ENCODE measurements at places on chromosomes 6 and 20.

DNA sequence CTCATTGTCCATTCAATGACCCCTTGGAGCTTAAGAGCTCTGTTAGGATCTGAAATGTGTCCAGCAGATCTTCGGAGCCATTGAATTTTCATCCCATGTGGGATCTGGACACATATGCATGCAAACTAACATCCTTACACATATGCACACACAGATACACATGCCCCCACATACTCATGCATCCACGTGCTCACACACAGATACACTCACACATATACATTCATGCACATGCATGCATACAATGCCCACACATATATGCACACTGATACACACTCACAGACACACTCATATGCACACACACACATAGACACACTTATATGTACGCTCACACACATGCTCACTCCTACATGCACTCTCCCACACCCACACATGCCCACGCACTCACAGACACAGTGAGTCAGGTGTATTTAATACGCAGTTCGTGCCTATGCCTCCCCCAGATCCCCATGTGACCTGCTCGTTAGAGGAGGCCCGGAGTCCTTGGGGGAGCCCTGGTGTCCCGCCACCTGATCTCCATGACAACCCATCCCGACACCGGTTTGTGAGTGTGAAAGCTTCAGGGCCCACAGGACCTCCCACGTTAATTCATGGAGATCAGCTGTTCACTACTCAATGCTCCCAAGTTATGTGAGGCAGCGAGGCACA lies 121.9 kb upstream of the SULF2 start:
- no peak for DNase-seq

DNA sequence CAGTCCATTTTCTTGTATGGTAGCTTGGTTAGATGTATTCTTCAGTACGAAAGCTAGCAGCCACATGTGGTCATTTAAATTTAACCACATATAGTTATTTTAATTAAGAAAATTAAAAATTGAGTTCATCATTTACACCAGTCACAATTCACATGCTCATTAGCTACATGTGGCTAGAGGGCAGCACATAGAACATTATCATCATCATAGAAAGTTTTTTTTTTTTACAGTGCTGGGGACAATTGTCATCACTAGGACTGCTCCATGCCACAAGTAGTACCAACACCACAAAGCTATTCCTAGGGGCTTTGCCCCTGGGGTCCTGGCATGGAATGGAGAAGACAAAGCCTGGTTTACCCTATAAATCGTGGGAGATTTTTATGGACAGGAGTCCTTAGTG lies 30.5 kb downstream of the PLCB4 start:
- DNase-seq: no peak

GRCh38 chr6:7189101-7189758 lies 81.5 kb downstream of the RREB1 start:
- no peak for DNase-seq

GRCh38 chr6:132797951-132798868 lies at the start of gene SLC18B1:
SLC18B1 (minus strand) TSS chr6:132798637; CDS start chr6:132798456, 181 bp downstream.
- no peak for DNase-seq

GRCh38 chr20:34571753-34572152 lies 13.2 kb downstream of the MAP1LC3A start:
- DNase-seq: no peak

GRCh38 chr6:33661106-33661838 lies 40.1 kb downstream of the ITPR3 start:
- no peak for DNase-seq

- no peak for DNase-seq
Observed at GRCh38 chr6:133131621-133132465, 109.3 kb upstream of the EYA4 start.

DNA sequence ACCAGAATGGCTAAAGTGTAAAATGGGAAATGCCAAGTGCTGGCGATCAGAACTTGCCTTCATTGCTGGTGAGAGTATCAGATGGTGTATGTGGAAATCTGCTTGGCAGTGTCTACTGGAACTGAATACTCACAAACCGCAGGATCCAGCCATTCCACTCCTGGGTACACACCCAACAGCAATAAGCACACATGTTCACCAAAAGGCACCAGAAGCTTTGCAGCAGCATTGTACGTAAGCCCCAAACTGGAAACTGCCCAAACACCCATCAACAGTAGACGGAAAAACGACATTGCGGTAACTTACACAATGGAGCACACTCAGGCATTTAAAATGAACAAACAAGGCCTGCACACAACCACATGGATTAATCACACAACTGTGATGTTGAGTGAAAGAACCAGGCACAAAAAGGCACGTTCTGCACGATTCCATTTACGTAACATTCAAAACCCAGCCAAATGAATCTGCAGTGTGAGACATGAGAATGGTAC lies 37.3 kb upstream of the BPIFA2 start:
- DNase-seq: no peak

- DNase-seq: no peak
Observed at GRCh38 chr6:73969971-73970970, 274.3 kb downstream of the CD109 start.

DNA sequence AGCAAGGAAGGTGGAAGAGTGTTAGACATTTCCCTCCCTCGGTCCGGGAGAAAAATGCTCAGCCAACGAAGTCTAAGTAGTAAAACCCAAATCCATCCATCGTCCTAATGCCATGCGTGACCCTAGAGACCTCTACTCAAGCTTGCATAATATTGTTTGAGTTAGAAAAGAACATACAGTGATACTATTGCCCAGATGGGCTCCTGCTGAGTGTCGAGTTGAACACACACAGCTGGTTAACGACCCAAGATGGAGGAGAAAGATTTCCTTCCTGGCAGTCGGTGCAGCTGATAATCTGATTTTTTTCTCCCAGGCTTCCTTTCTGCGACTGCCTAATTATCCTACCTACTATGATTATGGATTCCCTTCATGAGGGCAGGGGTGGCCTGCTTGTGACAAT lies 164.4 kb upstream of the KCNG1 start:
- DNase-seq: peak; percentile 5

DNA sequence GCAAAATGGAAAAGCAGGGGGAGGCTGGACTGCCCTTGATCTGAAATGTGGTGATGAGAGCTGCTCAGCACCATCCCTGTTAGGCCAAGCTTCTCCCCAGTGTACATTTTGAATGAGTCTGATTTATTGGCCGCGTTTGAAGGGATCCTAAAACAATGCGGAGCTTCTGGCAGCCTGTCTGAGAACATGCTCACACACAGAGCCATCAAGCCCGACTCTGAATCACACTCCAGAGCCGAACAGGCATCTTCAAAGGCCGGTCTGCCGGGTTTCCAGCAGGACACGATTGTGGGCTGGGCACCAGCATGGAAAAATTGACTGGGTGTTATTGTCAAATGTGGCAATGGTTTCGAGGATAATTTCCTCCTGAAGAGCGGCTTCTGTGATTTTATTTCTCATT lies 235.9 kb downstream of the TFAP2C start:
- no peak for DNase-seq

DNA sequence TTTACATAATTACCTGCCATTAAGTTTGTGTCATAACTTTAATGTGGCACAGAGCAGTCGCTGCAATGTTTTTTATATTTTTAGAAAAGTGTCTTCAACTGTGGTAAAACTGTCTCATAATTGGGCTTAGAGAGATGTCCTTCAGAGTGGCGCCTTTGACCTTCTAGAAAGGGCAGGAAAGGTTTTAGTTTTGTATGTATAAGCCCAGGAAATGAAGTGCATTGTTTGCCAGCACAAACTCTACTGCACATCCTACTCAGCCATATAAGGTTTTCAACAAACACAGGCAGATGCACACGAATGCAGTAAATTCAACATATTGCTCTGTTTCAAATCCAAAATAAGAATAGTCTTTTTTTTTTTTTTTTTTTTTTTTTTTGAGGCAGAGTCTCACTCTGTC lies 201.4 kb downstream of the ALDH8A1 start:
- DNase-seq: no peak

DNA sequence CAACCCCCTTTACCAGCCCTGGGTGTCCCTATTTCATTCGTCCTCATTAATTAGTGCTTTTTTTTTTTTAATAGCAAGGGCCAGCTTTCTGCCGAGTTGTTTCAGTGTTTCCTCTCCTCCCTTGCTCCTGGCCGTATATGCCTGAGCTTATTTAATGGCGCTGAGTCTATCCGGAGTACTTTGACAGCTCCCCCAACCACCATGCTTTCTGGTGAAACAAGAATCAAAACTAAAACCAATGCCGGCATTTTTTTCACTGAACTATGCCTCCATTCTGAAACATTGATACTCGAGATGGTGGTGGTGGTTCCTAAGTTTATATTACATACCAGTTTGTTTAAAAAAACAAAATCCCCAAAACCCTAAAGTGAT lies 1.2 kb downstream of the DCBLD1 start:
- DNase-seq: no peak

- no peak for DNase-seq
Observed at GRCh38 chr6:166515072-166515810, 71.2 kb downstream of the RAMACL start.

DNA sequence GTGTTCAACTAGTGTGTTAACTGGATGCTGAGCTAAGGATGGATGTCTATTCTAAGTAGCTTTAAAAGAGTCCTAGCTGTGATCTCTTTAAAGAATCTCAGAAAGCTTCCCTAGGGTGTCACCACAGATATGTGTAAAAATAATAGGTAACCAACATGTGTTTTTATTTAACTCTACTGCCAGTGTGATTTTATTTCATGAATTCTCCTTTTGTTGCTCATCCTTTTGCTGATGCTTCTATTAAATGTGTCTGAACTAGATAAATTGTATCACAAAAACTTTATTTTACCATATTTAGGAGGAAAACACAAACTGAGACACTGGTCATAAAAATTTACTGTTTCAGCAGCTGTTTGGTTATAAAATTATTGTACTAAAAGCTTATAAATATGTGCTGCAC lies 809.4 kb upstream of the CITED2 start:
- no peak for DNase-seq

GRCh38 chr20:53926428-53927028 lies 143.9 kb downstream of the BCAS1 start:
- no peak for DNase-seq

Measured in NCI-H2081 treated with DMSO at 0.1 percent for 48 hours (cell line).